ENCODE measurements at places on chromosomes 6 and 20.

DNA sequence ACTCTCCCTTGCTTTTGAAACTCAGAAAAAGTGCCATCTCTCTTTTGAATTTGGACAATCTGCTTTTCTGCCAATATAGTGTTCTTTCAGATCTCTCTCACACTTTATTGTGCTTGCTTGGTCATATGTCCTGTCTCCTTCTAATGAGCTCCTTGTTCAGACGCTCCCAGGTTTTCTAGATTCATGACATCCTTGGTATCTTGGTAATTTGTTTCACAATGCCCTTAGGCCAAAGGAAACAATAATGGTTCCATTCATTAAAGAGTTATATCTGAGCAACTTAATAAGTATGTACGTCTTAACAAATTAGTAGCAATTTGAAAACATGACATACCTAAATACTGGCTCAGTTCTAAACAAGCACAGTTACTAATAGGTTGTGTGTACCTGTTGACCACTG lies 293.4 kb upstream of the SPTLC3 start:
- DNase-seq, result peak; percentile 87

DNA sequence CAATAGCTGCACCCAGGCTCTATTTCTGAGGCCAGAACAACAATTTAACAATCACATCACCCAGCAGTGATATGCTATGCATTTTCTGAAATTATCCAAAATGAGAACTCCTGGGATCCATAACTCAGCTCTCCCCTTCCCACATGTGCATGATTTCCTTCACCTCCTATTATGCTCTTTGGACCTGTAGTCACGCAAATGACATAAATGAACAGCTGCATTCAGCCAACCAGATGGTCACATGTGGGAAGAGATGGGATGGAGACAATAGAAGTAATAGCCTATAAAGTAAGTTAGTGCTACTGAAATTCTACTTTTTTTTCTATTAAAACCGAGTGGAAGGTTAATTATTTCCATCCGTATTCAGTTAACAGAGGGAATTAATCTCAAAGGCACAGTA lies 662.1 kb upstream of the ID4 start:
- no peak for DNase-seq

GRCh38 chr6:165662749-165663376 lies at the start of gene PDE10A:
Gene PDE10A (minus strand): TSS chr6:165663241. CDS start chr6:165662811, 430 bp downstream.
- no peak for DNase-seq

- DNase-seq, result no peak
Measured at GRCh38 chr6:6277413-6277812, 43.0 kb downstream of the F13A1 start.
